ENCODE measurements at places on chromosomes 2 and 18.

DNA sequence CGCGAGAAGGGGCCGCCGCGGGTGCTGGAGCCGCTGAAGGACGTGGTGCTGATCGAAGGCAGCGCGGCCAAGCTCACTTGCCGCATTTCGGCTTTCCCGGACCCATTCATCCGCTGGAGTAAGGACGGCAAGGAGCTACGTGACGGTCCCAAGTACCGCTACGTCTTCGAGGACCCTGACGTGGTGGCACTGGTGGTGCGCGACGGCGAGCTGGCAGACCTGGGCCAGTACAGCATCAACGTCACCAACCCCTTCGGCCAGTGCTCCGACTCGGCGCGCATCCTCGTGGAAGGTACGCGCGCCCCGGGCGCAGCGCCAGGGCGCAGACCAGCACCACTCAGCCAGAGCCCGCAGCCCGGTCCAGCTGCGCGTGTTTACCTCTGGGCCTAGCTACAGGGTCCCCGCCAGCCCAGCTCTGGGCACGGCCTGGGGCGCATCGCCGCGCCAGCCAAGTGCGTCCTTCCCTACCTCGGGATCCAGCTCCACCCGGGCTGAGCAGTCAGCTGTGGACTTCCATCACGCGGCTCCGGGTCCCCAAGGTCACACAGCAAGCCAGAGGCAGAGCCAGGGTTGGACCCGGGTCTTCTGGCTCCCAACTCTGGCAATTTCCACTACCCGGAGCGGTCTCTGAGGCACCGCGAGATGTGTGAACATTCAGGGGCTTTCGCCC, 1.7 kb upstream of the GMPPA start:
- DNase-seq: no peak

DNA sequence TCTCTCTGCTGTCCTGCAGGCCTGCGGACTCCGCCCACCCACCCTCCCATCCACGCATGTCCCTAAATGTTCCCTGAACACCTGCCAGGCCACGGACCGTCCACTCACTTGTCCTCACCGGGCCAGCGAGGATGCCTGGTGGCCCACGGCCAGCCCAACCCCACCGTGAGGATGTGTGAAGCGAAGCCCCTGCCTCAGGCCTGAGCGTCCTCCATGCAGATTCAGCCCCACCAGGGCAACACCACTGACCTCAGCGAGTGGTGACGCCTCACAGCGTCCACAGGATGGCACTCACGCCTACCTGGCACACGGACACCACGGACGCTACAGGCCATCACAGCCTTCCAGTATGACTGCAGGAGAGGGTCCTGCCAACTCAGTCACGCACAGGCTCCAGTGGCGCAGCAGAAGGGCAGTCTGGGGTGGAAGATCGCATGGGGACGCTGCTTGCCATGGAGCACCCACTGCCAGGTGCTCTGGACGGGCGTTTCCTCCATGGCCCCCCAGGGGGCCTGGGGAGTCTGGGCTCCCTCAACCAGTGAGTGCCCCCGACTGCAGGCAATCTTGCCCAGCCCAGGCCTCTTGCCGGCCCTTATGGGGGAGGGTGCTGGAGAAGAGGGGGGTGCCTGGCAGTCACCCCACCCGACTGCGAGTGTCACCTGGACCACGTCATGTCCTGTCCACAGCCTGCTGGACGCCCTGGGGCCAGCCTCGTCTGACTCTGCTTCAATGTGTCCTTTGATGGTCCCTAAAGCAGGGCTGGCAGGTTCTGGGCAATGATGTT, 25.4 kb downstream of the HDAC4 start:
- no peak for DNase-seq

- DNase-seq: no peak
Measured at GRCh38 chr2:165692906-165693305, 101.1 kb downstream of the GALNT3 start.

DNA sequence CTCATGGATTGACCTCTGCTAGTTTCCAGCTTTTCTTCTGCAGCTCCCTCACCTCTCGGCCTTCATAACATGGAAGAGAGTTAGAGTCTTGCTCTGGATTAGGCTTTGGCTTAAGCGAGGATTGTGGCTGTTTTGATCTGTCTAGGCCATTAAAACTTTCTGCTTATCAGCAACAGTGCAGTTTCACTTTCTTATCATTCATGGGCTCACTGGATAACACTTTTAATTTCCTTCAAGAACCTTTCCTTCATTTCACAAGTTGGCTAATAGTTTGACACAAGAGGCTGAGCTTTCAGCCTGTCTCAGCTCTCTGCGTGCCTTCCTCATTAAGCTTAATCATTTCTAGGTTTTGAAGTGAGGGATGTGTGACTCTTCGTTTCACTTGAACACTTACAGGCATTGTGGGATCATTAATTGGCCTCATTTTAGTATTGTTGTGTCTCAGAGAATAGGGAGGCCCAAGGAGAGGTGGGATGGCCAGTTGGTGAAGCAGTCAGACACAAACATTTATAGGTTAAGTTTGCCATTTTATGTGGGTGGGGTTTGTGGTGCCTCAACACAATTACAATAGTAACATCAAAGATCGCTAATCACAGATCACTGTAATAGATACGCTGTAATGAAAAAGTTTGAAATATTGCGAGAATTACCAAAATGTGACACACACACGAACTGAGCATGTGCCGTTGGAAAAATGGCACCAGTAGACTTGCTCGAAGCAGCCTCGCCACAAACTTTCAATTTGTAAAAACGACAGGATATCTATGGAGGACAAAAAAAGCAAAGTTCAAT, 129.3 kb downstream of the ZNF236 start:
- DNase-seq: no peak

DNA sequence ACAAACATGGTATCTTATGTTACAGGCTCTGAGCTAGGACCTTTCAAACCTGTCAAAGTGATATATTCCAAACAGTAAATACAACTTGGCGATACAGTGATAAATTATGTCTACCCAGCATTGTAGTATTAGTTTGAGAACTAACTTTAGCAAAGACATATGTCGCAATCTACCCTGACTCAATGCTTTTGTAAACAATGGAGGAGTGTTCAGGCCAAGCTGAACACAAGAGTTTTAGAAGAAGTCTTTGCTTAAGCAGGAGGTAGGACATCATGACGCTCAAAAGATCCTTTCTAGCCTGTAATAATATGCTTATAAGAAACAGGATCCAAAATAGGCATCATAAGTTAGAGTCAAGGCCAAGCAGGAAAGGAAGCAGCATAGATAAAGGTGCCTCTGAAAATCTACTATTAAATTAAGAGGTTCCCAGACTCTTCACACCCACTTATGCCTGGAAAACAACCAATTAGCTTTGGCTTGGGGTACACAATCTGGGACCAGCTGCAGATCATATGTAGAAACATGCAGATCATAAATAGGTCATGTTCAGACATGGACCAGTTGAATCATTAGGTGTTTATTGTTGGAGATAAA, 132.5 kb downstream of the CSRNP3 start:
- DNase-seq: no peak

DNA sequence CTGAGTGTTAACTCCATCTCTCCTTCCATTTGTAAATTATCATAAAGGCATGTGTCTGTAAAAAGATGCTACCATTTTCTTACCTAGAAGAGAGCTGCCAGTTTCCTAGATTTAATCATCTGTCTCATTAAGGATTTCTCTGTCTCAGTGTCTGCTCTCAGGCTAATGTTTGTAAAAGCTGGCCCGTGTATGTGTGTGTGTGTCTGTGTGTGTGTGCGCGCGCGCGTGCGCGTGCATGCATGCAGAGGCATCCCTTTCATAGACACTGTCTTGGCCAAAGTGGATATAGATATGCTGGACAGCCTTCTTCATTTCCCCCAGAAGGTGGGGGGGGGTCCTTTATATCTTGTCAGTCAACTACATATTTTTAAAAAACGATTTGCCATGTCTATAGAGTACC, 18.9 kb downstream of the MGAT5 start:
- DNase-seq: no peak

DNA sequence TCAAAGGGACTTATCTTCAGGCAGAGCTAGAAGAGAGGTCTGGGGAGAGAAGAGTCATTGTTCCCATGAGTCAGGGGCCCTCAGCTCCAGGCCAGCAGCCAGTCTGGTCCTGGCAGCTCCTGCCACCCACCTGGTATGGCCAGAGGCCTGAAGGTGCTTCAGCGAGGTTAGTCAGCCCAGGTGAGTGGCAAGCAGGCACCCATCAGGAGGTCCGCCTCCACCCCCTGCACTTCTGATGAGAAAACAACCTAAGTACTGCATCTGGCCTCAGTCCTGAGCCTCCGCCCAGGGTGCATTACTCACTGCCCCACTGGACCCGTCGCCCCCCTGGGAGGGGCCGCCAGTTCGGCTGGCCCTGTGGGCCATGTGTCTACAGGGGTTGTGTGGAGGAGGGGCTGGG, 130.2 kb downstream of the INHBB start:
- DNase-seq: no peak

- DNase-seq: no peak
Measured at GRCh38 chr2:231489990-231490389, 25.7 kb upstream of the NCL start.

GRCh38 chr2:146003337-146003736, 1483.4 kb upstream of the ZEB2 start:
- DNase-seq: no peak

GRCh38 chr2:127179766-127180165, 40.3 kb downstream of the CYP27C1 start:
- no peak for DNase-seq

- no peak for DNase-seq
Measured at GRCh38 chr2:26968001-26968400, 2.4 kb upstream of the MAPRE3 start.

GRCh38 chr2:241473399-241473798, 35.0 kb downstream of the STK25 start:
- no peak for DNase-seq

DNA sequence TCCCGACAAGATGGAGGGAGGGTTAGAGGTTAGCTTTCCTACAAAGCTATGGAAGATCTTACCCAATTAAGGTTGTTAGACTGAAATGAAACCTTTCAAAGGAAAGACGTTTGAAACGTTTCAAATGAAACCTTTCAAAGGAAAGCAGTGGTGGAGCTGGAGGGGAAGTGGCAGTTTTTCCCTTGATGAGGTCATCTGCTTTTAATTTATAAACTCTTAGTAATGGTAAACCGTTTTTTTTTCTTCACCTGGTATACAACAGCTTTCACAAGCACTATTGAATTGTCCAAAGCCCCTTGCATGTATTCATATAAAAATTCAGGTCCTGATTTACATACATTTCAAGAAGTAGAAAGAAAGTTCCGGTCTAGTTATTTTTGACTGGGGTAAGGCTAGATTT, 7.4 kb downstream of the PMAIP1 start:
- no peak for DNase-seq
